AG04450 (cell line): ENCODE measurements at places on chromosomes 7 and 10. TPM values are rescaled to one million over a fixed set of nuclear protein-coding genes. Genes with fewer than 3 reads are reported as not detected.

DNA sequence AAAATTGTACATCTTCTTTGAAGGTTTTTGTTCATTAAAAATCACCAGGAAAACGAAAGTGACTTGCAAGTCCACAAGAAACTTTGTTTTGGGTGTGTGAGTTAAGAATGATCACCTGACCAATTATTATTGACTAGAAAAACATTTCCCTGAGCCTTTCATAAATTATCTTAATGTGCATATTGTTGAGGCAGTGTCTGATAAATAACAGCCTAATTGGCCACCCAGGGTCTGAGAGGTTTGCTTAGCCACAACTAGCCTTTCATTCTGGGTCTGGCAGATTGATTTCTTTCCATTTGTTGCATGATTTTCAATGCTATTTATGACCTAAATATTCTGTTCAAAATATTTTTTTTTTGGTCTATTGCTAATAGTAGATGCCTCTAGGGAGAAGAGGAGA is 152.8 kb downstream of the AUTS2 start:
- no peak for DNase-seq

DNA sequence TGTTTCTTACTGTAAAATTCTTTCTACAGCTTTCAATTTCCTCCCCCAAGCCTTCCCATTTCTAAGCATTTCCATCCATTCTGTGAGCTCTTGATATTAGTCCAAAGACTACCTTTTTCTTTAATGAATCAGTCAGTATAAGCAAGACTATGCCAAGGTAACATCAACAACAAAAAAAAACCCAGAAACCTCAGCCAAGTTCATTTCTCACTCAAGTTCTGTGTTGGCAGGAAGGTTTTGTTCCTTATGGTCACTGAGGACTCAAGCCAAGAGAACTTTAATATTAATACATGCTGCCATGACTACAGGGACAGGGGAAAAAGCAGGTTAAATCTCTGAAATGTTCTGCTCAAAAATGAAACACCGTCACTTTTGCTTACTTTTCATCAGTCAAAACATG is 621.2 kb upstream of the NRP1 start:
- no peak for DNase-seq

GRCh38 chr10:80131499-80131901 is 1.0 kb upstream of the PLAC9 start:
- DNase-seq: no peak

DNA sequence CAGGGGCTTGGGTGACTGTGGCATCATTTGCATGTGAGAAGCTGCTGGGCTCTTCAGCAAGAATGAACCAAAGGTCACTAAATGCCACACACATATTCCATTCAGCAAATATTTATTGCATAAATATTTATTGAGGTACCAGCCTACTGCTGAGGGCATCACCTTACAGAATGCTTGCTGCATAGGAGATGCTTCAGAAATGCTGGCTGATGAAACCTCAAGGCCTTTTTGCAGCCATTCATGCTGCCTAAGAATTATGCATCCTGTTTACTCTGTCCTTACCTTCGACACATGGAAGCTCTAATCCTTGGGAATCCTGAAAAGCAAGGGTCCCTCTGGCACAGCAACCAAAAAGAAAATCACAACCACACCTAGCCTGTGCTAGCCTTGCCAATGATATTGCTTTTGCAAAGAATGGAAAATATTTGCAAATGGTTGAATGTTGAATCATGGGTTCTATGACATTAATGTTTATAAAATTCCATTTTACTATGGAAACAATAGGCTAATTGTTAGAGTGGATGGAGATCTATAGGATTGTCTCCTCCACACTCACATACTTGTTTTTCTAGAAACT is 79.6 kb downstream of the PCGF5 start:
- DNase-seq: no peak

DNA sequence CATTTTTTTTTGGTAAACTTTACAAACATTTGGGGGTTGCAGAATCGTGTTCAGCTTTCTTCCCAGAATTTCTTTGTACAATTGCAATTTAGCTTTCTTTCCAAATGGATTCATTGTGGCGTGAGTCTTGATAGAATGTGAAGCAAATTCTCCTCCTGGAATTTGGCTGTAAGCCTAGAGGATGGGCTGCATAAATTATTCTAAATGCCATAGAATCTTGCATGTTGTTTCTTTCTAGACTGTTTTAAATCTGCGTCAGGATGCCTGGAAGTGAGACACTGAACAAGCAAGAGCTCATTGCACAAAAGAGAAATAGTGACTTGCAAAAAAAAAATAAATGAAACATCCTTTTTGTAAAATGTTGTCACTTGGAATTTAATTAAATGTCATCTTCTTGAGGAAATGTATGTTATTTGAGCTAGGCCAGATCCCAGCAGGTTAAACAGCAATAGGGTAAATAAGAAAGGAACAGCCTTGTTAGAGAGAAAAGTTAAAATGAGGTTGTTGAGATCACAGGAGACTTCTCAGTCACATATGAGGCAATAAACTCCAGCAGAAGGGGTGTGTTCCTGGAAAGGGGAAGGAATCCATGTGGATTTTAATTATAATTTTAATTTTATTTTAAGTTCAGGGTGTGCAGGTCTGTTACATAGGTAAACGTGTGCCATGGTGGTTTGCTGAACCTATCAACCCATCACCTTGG is 483.0 kb downstream of the PLXDC2 start:
- DNase-seq: no peak

DNA sequence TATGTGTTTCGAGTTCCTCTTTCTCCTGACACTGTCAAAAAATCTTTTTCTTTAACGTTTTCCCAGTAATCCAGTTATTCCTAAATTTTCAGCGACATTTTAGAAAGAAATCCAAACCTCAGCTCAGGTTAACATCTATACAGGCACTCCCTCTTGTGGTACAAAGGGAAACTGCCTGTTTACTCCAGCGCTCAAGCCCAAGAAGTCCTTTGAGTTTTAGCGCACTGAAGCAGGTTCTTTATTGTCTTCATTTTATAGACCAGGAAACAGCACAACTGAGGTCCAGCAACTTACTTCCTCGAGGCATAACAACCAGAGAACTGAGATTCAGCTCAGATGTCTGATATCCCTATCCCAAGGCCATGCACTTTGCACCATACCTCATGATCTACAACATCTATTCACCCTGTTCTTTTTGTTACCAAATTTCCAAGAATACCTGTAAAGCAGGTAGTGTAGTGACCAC is 287.2 kb upstream of the MKLN1 start:
- peak; percentile 48 for DNase-seq

- no peak for DNase-seq
Measured at GRCh38 chr7:1529383-1530116, 952 bp upstream of the MAFK start.

DNA sequence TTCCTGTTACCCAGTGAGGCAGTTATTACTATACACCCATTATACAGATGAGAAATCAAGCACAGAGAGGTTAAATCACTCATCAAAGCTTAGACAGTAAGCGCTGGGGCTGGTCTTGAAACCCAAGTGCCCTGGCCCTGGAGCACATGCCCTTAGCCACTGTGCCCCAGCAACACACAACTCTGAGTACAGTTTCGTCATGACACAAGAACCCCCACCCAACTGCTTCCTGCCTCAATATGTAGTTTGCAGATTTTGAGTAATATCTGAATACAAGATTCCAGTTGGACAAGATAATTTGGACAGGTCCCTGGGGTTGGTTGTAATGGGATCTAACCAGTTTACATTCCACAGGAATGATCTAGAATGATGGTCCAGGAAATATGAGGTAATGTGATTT is 62.8 kb downstream of the SH3PXD2A start:
- DNase-seq: peak; percentile 20

DNA sequence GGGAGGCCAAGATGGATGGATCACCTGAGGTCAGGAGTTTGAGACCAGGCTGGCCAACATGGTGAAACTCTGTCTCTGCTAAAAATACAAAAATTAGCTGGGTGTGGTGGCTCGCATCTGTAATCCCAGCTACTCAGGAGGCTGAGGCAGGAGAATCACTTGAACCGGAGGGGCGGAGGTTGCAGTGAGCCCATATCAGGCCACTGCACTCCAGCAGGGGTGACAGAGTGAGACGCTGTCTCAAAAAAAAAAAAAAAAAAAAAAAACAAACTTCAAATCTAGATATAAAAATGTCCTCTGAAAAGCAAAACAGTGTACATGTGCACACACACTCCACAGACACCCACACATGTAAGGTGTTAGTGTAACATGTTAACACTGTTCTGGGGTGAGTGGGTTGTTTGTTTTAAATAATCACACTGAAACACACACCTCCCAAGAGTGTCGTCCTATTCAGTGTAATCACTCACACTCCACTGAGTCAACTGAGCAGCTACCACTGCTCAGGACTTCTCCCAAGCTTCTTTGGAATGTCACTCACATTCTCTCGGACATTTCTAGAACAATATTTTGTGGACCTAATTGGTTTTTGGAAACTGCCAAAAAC is 12.8 kb upstream of the RGS10 start:
- DNase-seq: no peak

GRCh38 chr7:84792231-84792893 is 394.5 kb downstream of the SEMA3D start:
- DNase-seq: no peak

GRCh38 chr10:29810816-29811215 is 176.0 kb upstream of the SVIL start:
- DNase-seq: no peak

The NME8 gene
- polyA plus RNA-seq: not detected in 2 replicates

The GSDME gene
- 58.3 and 63.8 TPM in 2 replicates for polyA plus RNA-seq

The OTUD1 gene
- 1.2 and 1.5 TPM in 2 replicates for polyA plus RNA-seq

The ERVW-1 gene
- polyA plus RNA-seq: not detected in 2 replicates

The INPP5F gene
- 21.8 and 22.3 TPM in 2 replicates for polyA plus RNA-seq

The LYZL2 gene
- polyA plus RNA-seq: not detected in 2 replicates
